ENCODE measurements at places on chromosomes 11 and 22.

GRCh38 chr11:37511425-37511933 lies 913.4 kb upstream of the RAG2 start:
- no peak for DNase-seq

GRCh38 chr11:108239076-108239475 lies 16.2 kb downstream of the ATM start:
- DNase-seq: no peak

- DNase-seq: no peak
These were observed 38.2 kb downstream of the OR10A6 start for GRCh38 chr11:7892840-7893254.

- DNase-seq: no peak
These were observed 50.5 kb upstream of the ZBED5 start for GRCh38 chr11:10908215-10908951.

GRCh38 chr11:26730414-26731083 lies 8.7 kb upstream of the SLC5A12 start:
- no peak for DNase-seq

DNA sequence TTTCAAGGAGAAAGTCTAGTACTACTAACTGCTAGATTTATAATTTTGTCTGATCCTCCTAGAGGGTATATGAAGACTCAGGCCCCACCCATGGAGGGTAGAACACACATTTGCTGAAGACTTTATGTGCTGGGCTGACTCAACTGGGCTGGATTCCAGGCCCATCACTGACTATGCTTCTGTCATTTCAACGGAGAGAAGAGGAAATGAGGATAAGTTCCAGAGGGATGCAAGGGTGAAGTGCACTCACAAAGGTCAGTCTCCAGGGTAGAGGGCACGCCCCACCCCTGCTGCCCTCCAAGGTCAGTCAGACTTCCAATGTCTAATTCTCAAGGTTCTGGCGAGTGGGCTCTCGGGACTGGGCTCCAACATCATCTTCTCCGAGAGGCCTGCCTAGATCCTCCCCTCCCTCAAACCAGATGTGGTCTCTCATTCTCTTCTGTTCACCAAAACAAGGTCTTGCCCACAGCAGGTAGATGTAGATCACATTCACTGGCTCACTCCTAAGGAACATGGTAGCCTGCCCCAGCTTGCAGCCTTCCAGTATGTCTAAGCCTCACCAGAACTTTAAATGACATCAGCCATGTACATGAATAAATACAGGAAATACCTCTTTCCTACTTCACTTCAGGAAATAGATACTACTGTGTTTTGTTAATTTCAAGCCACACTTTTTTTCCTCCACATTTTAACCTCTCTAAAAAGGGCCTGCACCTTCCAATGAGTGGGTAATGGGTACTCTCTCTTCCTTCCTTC lies 7.3 kb upstream of the C11orf86 start:
- DNase-seq: no peak

DNA sequence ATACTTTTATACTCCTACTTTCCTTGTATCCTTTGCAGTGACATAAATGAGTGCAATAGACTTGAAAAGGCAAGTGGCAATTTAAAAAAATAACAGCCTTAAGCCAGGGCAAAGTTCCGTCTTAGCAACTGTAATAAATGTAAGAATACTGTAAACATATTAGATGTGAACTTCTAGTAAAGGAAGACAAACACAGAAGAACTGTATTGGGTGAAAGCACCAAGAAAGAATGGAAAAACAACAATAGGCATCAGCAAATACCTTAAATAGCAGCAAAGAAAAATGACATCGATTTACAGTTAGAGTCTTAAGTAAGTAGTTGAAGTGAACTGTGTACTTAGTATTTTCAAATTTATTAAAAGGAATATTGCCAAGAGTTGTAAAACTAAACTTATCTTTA lies 75.5 kb upstream of the TP53AIP1 start:
- DNase-seq: no peak

- no peak for DNase-seq
These were observed 41.2 kb upstream of the ALX4 start for GRCh38 chr11:44351006-44351660.

DNA sequence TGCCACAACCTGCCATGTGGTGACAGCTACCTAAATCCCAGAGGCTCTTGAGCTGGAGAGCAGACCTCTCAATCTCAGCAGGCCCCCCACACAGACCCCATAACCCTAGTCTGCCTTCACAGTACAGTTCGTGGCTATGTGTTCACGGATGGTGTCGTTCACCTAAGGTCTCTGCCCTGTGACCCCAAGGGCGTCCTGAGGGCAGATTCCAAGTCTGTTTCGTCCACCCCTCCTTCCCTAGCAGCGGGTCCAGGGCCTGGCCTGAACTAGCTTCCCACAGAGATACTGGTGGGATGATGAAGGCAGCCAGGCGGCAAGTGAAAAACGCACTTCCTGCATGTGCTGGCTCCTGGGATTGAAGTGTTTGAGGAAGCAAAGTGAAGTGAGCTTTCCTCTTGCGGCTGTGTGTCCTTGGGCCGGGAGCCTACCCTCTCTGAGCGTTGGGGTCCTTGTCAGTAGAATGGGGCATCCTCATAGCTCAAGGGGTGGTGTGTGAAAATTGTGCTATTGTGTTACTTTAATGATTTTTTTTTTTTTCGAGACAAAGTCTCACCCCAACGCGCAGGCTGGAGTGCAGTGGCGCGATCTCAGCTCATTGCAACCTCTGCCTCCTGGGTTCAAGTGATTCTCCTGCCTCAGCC lies 70.1 kb downstream of the LRP5 start:
- DNase-seq: no peak

- DNase-seq: no peak
These were observed 49.5 kb downstream of the POLD3 start for GRCh38 chr11:74641905-74642304.

- DNase-seq: no peak
These were observed 28.0 kb downstream of the ARHGAP1 start for GRCh38 chr11:46672381-46672839.

GRCh38 chr11:121540627-121541026 lies 87.9 kb upstream of the SORL1-AS1 start:
- no peak for DNase-seq

- DNase-seq: no peak
These were observed 15.5 kb upstream of the RAC2 start for GRCh38 chr22:37259540-37260029.

- DNase-seq: peak; percentile 78
These were observed 6.8 kb downstream of the NAA40 start for GRCh38 chr11:63945477-63946163.

- DNase-seq: no peak
These were observed 21.5 kb upstream of the RFPL3 start for GRCh38 chr22:32336121-32336603.

- peak; percentile 65 for DNase-seq
These were observed 48.2 kb downstream of the SGSM3 start for GRCh38 chr22:40418366-40419201.

- DNase-seq: no peak
These were observed 193.5 kb upstream of the PITPNB start for GRCh38 chr22:28112548-28113043.

DNA sequence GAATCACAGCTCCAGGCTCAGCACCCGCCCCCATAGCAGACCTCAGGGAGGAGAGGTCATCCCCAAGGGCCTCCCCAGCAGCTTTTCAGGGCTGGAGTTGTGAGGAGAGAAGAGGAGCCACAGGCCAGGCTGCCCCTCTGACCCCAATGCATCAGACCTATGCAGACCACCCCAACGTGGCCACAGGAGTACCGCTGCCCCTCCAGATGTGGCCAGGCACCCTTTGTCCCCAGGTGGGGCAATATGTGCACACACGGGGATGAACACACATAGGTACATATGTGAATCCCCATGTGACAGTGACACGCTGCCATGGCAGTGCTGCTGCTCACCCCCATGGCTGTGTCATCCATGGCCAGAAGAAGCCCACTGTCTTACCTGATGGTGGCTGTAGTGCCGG lies 10.9 kb downstream of the USH1C start:
- DNase-seq: no peak

GRCh38 chr22:40422558-40423309 lies 52.3 kb downstream of the SGSM3 start:
- DNase-seq: no peak

- no peak for DNase-seq
These were observed 25.8 kb downstream of the LRP5 start for GRCh38 chr11:68338051-68338780.

- no peak for DNase-seq
These were observed 982.1 kb downstream of the NTM start for GRCh38 chr11:132352497-132352896.

DNA sequence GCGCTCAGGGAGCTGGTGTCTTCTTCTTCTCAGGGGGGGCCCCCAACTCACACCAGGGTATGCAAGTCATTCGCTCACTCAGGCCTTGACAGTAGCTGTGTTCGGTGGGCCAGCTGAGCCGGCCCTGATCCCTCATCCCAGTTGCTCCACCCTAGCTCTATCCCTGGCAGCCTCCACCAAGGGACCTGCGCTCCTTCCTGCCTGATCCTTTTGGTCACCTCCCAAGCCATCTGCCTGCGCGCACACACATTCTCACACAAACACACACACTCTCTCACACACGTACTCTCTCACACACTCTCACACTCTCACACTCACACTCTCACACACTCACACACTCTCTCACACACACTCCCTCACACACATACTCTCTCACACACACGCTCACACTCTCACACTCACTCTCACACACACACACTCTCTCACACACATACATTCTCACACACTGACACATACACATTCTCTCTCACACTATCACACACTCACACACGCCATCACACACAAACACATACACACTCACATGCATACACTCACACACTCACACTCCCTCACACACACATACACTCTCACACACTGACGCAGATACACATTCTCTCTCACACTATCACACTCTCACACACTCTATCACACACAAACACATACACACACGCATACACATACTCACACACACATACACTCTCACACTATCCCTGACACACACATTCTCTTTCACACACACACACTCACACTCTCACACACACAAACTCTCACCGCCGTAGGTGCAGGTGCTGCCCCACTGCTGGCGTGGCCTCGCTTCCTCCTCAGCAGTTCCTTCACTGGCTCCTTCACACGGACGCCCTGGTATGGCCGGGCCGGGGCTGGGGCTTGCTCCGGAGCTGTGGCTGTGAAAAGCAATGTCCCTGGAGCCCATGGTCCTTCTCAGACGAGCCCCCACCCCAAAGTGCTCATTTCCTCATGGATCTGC lies 20.8 kb downstream of the POU2AF1 start:
- no peak for DNase-seq

DNA sequence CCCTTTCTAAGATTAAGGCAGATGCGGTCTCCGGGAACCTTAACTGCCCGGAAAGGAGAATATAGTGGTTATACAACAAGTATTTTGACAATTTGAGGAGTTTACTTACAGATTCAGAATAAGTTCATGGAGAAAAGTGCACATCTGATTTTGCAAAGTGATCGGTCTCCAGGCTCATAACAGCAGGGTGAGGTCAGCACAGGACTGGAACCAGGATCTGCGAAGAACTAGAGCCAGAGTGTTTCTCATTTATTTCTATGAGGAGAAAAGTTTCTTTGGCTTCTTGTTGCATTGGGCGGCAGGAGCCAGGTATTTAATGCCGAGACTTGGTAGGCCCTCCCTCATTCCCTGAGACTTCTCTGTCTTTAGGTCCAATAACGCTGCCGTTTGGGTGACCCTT lies 3.7 kb downstream of the ADAMTS15 start:
- DNase-seq: no peak

GRCh38 chr11:13009921-13010748 lies 1.0 kb downstream of the RASSF10 start:
- no peak for DNase-seq

- DNase-seq: no peak
These were observed 24.3 kb downstream of the CCDC15 start for GRCh38 chr11:124978316-124978715.

DNA sequence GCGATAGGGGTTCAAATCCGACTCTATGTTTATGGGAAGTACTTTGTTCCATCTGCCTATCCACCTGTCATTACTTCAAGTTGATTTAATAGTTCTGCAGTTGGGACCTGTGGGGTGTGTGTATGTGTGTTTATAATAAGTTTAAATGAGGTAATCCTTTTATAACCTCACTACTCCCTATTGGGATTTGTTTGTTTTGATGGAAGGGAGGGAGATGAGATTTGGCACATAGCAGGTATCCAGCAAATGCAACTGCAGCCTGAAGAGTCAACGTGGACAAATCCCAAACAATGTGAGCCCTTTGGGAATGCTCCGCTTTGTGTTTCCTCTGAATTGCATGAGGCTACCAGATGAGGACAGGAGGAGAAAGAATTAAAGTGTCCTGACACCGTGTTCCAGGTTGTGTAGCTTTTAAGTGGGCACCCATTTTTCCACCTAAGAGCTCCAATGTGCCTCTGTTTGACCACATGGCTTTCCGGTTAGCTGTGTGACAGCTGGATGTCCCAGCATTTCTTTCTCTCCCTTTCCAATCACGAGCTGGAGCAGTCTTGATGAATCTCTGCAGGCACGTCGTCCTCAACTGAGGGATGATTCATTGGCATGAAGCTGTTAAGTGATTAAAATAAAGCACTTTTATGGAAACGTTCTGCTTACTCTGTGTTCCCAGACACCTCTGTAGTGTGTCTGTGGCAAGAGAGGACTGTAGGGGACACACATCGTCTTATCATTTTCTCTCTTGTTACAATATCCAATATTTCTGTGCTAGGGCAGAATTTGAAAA lies 610.7 kb downstream of the NTM start:
- DNase-seq: no peak

DNA sequence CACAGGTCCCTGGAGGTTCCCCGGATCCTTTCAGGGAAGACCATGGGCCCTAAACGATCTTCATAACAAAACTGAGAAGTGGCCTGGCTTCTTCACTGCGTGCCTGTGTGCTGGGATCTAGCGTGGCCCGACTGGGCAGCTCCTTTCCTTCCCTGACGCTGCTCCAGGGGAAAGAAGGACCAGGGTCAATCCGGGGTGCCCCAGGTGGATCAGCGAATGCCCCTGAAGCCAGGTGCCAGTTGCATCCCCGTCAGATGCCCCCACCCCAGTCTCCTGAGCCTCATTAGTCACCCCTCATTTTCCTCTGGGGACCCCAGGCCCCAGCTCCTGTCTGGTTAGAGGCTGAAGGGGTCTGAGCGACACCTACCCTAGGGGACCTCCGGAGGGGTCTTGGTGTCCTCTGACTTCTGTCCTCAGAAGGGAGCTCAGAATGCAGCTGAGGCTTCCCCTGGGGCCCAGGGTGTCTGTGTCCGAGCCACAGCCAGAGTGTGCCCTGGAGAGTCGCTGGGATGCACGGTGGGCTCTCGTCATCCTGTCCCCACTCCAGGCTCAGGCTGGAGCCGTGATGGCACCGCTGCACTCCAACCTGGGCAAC lies 18.7 kb upstream of the MUC6 start:
- no peak for DNase-seq

- DNase-seq: no peak
These were observed 72.4 kb upstream of the TMEM45B start for GRCh38 chr11:129743112-129743815.
